ENCODE measurements at places on chromosomes 16 and 17.
A peak's percentile ranks its signal among the peaks of the same experiment; 100 is the strongest.

- no peak for DNase-seq
Measured at GRCh38 chr16:1472974-1473373, 1.9 kb downstream of the CLCN7 start.

DNA sequence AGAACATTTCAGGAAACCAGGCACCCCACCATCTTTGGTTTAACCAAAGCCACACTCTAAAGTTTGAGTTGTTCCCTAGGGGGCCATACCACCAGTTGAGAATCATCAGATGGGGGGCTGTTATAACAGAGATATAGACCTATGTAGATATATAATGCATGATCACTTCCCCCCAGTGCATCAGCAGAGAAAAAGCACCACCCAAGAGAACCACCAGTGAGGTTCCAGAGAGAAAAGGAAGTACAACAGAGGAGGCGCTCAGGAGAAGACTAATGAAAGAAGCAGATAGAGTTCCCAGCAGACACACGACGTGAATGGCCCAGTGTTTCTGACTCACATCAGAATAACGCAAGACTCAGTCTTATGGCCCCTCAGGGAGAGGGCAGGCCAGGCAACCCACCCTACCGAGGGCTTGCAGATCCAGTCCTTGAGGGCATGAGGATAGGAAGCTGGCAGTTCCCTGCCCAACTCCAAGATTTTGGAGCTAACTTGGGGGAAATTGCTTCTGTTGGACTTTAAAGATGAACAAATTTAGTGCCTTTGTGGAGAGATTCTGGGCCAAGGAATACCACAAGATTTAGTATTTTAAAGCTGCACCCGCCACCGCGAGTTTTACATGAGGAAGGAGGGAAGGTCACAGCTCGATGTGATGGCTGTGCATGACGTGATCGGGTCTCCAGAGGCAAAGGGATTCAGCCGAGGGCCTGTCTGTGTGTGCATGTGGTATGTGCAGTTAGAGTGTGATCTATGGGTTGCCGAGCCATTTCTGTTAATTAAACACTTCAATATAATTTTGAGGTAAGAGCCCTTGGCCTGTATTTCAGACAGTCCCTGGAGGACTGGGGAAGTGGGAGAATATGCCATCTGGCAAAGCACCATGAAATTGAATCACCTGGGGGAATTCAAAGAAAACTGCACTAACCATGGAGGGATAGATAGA, 53.1 kb downstream of the AIPL1 start:
- DNase-seq, result no peak

DNA sequence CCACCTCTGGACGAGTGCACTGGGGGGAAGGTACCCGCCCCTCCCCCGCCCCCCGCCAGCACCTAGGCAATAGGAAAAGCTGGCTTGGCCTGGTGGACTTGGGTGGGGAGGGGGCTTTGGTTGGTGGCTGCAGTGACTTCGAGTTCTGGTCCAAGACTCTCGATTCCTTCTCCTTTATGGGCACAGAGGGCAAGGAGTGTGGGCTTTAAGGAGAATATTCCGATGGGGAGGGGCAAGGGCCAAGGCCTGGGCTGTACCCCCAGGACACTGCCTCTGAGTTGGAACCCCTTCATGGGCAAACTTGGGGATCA, 409 bp downstream of the ACSF2 start:
- no peak for DNase-seq

- DNase-seq, result no peak
Measured at GRCh38 chr16:81279392-81279791, 35.4 kb upstream of the GAN start.

DNA sequence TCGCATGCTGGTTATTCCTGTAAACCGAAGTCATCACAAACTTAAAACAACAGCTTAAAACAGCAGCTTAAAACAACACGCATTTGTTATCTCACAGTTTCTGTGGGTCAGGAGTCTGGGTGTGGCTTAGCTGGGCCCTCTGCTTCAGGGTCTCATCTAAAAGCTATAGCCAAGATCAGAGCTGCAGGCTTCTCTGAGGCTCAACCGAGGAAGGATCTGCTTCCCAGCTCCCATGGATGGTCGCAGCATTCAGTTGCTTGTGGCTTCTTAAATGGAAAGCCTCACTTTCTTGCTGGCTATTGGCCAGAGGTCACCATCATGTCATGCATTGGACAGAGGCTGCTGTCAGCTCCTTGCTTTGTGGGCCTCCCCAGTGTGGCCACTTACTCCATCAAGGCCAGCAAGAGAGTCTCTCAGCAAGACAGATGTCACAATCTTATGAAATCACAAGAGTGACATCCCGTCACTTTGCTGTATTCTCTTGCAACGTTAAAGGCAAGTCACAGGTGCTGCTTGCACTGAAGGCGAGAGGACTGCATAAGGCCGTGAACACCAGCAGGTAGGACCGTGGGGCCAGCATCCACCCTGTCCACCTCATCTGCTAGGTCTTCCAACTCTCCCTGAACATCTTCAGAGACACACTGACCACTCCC, 117.9 kb upstream of the TNRC6C start:
- DNase-seq, result no peak

DNA sequence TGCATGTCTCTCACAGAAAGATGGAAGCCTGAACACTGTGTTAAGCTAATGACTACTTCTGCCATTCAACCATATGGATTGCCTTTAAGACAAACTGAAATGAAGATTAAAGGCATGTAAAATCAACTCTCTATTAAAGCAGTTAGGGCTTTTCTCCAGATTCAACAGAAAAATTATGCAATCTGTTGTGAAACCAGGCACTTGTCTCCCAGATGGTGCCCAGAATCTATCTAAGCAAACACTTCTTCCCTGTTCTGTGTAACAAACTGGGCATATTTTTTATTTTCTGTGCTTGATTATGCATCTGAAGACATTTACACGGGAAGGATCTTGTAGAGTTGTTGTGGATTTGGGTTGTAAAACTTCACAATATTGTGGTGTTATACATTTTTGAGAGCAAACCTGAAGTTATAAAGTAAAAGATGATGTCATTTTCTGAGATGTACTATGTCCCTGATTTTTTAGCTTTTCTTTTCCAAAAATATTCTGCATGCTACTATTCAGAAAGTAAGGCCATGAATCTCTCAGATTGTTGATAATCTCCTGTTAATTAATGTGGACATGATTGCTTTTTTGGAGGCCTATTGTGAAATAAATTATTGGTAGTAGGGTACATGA, 1550.3 kb downstream of the CDH8 start:
- DNase-seq, result no peak

DNA sequence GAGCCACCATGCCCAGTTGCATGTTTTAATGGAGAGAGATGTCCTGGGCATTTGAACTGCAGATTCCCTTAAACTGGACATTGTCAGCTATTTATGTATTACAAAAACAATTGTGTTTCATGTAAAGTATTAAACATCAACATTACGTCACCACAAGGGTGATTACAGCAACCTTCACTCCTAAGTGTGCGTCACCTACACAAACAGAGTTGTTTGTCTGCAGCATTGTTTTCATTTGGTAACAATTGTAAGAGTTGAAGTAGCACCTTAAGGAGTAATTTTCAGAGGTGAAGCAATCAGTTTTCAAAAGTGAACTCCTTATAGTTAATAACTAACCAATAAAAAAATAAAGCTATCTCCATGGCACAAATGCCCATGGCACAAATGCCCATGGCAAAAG, 271.4 kb downstream of the IRX3 start:
- no peak for DNase-seq

DNA sequence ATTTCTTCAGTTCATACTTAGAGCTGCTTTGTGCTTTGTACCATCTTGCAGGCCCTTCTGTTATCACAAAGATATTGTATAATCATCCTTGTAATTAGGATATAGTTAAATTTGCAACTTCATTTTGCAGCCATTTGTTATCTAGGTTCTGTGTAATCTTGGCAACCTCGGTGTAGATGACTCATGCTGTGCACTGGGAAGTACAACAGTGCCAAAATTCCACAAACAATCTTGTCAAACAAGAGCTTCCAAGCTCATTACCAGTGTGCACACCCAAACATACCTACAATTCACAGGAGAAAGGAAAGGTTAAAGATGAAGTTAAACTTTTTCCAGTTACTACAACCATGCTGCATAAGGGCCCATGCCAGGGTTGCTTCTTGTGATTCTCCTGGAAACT, 1231.8 kb downstream of the CDH11 start:
- no peak for DNase-seq

GRCh38 chr16:10852286-10852685, 24.7 kb upstream of the CIITA start:
- DNase-seq, result no peak

DNA sequence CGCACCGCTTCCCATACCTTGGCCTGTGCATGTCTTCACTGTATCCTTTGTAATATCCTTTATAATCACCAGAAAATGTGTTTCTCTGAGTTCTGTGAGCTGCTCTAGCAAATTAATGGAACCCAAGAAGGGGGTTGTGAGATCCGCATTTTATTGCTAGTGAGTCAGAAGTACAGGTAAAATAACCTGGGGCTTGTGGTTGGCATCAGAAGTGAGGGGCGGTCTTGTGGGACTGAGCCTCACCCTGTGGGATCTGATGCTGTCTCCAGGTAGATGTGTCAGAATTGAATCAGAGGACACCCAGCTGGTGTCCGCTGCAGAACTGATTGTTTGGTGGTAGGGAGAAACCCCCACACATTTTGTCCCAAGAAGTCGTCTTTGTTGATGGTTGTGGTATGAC, 382.4 kb downstream of the SNX29 start:
- no peak for DNase-seq

DNA sequence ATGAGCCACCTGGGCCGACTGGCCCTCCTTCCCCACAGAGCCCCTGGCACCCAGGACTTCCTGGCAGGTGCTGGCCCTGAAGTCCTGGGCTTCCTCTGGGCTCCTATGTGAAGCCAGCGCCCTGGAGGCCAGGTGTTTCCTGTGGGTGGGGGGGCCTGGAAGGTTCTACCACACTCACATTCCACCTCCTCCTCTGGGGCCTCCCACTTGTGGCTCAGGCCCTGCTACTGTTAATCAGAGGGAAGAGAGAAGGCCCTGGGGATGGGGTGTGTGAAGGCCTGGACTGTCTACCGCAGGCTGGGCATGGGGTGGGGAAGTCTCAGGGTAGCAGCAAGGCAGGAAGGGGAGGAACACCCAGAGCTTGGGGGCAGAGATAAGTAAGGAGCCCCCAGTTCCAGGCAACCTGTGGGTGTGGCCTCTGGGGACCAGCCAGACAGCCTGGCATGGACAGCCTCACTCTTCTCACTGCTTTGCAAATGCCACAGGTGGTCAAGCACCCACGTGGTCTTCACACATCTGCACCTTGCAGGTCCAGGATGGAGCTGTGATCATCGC, 111.9 kb upstream of the TNRC6C start:
- peak; percentile 87 for DNase-seq

DNA sequence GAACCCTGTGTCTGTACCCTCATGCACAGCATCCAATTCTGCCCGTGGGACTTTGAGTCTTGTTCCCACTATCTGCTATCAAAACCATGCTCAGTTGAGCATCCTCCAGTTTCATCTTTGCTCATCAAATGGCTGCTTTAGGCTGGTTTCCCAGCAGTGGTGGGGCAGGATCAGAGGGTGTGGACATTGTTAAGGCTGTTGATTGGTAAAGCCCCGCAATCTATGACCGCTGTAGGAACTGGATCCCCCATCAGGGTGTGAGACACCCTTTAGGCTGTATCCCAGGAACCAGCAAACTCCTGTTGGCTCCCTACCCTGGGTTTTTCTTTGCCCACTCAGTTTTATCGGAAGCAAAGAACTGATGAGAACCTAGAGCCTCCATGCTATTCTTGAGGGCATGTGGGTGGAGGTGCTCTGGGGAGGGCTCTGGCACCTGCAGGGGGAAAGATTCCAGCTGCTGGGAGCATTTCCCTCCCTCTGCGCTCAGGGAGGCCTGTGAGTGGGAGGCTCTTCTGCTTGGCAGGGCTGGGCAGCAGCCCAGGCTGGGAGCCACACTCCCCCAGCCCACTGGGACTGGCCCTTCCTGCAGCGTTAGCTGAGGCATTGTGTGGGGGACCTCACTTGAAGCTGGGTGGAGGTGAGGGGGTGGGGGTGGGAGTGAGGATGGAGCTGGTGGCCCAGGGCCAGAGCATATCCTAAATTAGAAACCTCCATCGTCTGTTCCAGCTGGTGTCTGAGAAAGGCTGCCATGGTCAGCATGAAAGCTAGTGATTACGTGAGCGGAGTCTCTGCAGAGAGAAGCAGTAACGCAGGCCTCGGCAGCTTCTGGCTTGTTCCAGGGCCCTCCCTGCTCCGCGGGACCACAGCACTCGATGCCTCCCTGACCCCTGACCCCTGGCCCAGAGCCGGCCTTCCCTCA, 160.6 kb downstream of the IRF8 start:
- no peak for DNase-seq

DNA sequence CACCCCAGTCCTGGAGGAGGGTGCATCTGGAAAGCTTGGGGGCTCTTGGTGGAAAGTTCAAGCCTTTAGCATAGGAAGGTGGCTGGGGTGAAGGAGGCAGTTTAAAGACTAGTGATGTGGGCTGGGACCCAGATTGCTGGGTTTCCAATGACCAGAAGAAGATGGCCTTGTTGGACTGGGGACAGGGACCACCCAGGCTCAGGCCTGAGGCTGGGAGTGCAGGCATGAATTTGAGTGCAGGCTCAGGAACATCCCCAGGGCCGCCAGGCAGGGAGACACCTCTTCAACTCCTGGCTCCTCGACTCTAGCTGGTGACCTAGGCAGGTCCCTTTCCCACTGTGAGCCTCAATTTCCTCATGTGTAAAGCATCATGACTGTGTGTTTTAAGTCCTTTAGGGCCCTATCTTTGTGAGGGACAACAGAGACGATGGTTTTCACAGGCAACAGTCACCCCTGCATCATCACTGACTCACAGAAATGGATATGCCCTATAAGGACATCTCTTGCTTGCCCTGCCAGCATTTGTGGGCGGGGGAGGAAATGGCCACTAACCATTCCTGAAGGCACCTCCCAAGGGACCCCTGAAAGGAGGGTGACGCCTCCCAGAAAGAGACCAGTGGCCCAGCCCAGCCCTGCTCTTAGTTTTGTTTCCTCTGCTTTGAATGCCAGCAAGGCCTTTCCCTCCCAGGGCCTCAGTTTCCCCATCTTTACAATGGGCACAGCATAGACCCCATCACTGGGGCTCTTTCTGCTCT, 11.1 kb downstream of the NLRC5 start:
- DNase-seq, result no peak

- peak; percentile 42 for DNase-seq
Measured at GRCh38 chr17:81295676-81296381, 722 bp upstream of the SLC38A10 start.

- DNase-seq, result no peak
Measured at GRCh38 chr17:31111183-31111582, 16.4 kb downstream of the NF1 start.

GRCh38 chr16:76162046-76162445, 115.2 kb upstream of the CNTNAP4 start:
- no peak for DNase-seq

DNA sequence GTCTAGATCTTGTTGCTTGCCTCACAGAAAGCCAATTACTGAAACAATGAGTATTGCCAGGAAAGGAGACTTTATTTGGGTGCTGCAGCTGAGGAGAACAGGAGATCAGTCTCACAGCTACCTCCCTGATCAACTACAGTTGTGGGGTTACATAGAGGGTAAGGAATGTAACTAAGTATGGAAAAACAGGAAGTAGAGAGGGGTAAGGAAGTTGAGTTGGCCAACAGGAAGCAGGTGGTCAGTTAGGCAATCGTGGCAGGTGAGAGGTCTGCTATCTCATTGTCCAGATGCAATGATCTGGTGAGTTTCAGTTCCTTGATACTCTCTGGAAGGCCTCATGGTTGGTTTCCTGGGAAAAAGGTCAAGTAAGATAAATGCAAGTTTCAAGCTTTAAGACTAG, 333.1 kb upstream of the GOT2 start:
- peak; percentile 9 for DNase-seq

- DNase-seq, result no peak
Measured at GRCh38 chr17:2004435-2004952, 20.6 kb downstream of the RTN4RL1 start.

Measured in NCI-H510A treated with DMSO at 0.1 percent for 48 hours (cell line).